HS-27A (cell line): ENCODE measurements at places on chromosomes 11 and 22.

- no peak for DNase-seq
Observed at GRCh38 chr11:113279591-113279990, 34.8 kb upstream of the TTC12 start.

- DNase-seq: peak; percentile 46
Observed at GRCh38 chr11:77191823-77192495, 63.9 kb downstream of the MYO7A start.

DNA sequence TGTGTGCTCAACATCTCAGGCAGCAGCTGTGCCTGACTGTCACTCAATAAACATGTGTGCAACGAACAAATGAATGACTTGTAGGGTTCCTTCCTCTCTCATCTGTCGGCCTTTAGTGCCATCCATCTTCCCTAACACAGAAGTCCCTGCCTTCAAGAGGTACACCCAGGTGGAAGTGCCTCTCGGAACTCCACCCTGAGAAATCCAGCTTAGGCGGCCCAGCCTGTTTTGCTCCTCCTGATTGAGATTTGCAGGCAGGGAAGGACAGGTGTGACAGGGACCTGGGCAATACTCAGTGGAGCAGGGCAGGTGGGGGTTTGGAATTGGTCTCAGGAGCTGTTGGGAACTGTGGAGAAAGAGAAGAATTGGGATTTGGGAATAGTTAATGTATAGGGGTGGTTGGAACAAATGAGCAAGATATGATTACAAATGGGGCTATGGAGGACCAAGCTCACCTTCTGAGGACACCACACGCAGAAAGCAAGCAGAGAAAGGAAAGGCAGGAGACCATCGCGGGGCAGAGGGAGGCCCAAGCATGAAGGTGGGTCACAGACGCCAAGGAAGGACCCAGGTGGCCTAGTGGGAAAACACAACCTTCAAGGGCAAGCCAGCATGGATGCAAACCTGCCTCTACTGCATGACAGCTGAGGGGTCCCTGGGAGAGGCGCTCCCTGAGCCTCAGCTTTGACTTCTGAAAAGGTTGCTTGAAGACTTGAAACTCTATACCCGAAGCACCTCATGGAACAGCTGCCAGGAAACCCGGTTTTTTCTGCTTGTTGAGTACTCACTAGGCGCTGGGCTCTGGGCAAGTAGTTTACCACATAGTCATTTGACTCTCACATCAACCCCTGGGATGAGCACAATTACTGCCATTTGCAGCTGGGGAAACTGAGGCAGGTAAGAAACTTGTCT is 40.9 kb upstream of the ANO1 start:
- no peak for DNase-seq

DNA sequence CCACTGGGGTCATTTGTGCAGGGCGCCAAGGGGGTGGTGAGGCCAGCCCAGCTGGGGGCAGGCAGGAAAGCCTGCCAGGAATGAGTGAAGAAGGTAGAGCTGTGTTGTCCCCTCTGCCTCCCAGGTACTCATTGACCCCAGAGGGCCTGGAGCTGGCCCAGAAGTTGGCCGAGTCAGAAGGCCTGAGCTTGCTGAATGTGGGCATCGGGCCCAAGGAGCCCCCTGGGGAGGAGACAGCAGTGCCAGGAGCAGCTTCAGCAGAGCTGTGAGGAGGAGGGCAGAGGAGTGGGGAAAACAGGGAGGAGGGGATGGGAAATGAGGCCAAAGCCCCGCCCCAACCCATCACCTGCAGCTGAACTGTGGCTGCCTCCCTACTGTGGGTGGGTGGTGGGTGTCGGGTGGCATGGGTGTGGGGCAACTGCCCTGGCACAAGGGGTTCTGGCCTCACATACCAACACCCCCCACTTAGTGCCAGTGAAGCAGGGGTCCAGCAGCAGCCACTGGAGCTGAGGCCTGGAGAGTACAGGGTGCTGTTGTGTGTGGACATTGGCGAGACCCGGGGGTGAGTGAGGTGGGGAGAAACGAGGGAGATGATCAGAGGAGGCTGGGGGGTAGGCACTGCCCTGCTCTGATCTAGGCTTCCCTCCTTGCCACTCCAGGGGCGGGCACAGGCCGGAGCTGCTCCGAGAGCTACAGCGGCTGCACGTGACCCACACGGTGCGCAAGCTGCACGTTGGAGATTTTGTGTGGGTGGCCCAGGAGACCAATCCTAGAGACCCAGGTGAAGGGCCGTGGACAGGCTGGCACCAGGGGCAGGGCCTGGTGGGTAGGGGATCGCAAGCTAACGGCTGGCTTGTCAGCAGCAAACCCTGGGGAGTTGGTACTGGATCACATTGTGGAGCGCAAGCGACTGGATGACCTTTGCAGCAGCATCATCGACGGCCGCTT is 3.0 kb downstream of the MUS81 start:
- no peak for DNase-seq

- DNase-seq: no peak
Observed at GRCh38 chr11:45051621-45052020, 94.8 kb upstream of the PRDM11 start.
